Activated T-cell treated with anti-CD3 and anti-CD28 coated beads, Interleukin-2, amount 50 U/mL, for 24 hours (primary cell): ENCODE measurements at places on chromosomes 5 and 9.

GRCh38 chr9:33619666-33620404, 95.8 kb downstream of the ANKRD18B start:
- H3K27ac ChIP-seq = no peak overlapping the region
- H3K4me1 ChIP-seq = peaks cover 11% of the 10 kb centered on the region
- H3K36me3 ChIP-seq = no peaks in the 10 kb centered on the region
- H3K4me3 ChIP-seq = no peak overlapping the region

DNA sequence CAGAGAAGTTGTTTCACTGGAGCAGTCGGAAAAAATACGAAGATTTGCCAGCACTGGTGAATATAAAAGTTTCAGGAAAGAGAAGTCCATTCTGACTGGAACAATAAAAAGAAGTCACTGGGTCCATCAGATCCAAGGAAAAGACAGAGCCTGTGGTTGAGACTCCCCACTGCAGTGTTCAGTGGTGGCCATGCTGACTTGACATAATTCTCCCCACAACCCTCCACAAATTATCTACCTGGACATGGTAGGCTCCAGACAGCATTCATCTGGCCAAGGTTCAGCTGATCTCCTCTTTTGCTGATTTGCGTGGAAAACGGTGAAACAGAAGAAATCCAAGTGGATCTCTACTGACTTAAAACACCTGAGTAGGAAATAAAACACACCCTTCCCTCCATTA, 8.0 kb downstream of the THBS4 start:
- no peak overlapping the region for H3K27ac ChIP-seq
- DNase-seq = no peak
- H3K27me3 ChIP-seq = peaks cover 46% of the 10 kb centered on the region

- no peak overlapping the region for H3K4me3 ChIP-seq
- no peak overlapping the region for H3K27ac ChIP-seq
- no peak for DNase-seq
- peaks cover 5% of the 10 kb centered on the region for H3K27me3 ChIP-seq
- no peaks in the 10 kb centered on the region for H3K4me1 ChIP-seq
These were observed 96.9 kb upstream of the FCN2 start for GRCh38 chr9:134783699-134784039.

GRCh38 chr5:15560421-15560820, 60.4 kb downstream of the FBXL7 start:
- H3K4me3 ChIP-seq = no peak overlapping the region
- DNase-seq = no peak
- no peaks in the 10 kb centered on the region for H3K27me3 ChIP-seq
- H3K4me1 ChIP-seq = no peaks in the 10 kb centered on the region
- H3K36me3 ChIP-seq = no peaks in the 10 kb centered on the region

DNA sequence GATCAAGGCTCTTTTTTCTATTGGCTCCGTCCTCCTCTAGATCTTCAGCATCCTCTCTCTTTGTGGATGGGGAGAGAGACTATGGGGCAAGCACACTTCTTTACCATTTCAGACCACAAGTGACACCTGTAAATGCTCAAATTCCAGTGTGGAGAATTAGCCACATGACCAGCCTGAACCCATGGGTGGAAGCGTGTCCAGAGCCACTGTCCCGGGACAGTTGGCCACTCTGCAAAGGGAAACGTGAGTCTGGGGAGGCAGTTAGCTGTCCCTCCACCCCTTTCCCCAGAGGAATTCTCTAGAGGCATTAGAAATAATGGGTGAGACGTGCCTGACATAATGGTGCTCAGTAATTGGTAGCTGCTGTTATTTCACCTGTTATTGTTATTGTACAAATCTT, 40.9 kb downstream of the AMBP start:
- no peak overlapping the region for H3K27ac ChIP-seq
- H3K4me1 ChIP-seq = no peaks in the 10 kb centered on the region
- H3K27me3 ChIP-seq = no peaks in the 10 kb centered on the region
- H3K36me3 ChIP-seq = no peaks in the 10 kb centered on the region

GRCh38 chr9:100673249-100673648, 95.4 kb downstream of the CAVIN4 start:
- H3K27ac ChIP-seq = no peak overlapping the region
- H3K4me3 ChIP-seq = no peak overlapping the region
- H3K27me3 ChIP-seq = peaks cover 3% of the 10 kb centered on the region
- no peaks in the 10 kb centered on the region for H3K4me1 ChIP-seq
